Stimulated activated CD4-positive, alpha-beta T cell treated with anti-CD3 and anti-CD28 coated beads, Interleukin-12 subunit alpha, Interleukin-12 subunit beta, amount 100 ng/mL, for 48 hours (primary cell): ENCODE measurements at places on chromosomes 2 and 18.

GRCh38 chr2:108884619-108885018 lies 98.0 kb downstream of the CCDC138 start:
- no peak for DNase-seq

DNA sequence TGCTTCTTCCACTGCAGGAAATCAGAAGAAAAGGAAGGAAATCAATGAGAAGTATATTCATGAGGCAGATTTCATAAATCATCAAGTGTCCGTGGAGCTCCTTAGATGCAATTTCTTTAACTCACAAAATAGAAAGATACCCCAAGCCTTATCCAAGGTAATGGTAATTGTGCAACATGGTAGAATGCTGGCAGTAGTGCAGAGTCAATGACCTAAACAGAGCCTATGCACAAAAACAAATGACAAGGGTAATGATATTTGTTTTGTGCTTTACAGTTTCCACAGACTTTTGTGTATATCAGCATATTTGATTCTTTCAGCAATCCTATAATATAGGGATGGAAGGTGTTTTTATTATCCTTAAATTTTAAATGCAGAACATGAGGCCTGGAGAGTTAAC lies 102.7 kb downstream of the SETBP1 start:
- no peak for DNase-seq

GRCh38 chr2:45224321-45224992 lies 215.2 kb upstream of the SIX2 start:
- DNase-seq = no peak

DNA sequence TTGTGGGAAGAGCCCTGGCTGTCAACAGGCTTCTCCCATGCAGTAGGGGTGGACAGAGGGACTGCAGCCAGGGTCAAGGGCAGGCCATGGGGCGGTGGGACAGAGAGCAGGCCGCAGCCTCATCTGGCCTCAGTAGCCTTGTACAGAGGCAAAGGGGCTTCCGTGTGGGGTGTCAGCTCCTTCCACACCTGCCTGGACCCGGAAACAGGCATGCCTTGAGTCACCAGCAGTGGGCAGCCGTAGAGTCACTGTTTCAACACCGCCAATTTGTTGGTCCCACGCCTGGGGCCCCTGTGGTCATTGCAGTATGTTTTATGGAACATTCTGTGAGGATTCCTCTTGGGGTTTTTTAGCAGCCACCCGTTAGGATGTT lies 173.0 kb downstream of the SMAD7 start:
- no peak for DNase-seq

DNA sequence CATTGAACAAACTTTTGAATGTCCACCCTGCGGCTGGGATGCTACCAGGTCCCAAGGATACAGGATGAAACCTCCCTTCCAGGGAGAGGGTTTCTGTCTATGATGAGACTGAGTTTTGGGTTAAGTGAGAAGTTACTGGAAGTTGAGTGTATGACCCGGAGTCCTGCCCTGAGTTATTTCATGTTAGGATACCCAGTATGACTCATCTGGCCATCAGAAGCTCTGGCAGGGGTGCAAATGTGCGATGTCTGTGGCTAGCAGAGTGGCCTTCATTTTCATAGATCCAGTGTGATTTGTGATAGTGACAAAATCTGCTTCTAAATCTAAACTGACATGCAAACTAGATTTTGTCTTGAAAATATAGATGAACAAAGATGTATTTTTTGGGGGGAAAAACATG lies 55.3 kb downstream of the KCTD1 start:
- DNase-seq = no peak

DNA sequence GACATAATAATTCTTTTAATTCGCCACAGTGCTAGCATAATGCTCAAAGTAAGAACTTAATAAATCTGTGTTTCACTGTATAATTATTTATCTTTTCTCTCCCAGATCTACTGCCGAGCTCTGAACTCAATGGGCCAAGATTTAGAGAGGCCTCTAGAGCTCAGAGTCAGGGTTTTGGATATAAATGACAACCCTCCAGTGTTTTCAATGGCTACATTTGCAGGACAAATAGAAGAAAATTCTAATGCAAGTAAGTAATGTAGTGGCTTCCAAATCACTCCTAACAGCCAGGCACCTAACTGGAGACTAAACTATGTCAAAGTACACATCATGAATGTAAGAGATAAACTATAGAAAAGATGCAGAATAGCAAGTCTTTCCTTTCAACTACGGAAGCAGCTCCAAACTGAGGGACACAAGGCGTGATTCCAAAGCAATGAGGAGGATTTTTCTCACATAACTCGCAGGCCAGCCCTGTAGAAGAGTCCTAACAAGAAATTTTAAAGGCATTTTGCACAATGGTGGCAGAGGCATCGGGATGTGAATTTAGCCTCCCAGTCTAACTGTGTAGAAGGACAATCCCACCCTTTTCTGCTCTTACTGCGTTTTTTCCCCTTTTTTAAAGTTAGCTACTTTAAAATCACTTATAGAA lies 12.0 kb downstream of the DSG1 start:
- no peak for DNase-seq

GRCh38 chr2:12119841-12120240 lies 373.4 kb downstream of the LPIN1 start:
- no peak for DNase-seq

GRCh38 chr2:16882706-16883105 lies 217.1 kb upstream of the CYRIA start:
- DNase-seq = no peak

DNA sequence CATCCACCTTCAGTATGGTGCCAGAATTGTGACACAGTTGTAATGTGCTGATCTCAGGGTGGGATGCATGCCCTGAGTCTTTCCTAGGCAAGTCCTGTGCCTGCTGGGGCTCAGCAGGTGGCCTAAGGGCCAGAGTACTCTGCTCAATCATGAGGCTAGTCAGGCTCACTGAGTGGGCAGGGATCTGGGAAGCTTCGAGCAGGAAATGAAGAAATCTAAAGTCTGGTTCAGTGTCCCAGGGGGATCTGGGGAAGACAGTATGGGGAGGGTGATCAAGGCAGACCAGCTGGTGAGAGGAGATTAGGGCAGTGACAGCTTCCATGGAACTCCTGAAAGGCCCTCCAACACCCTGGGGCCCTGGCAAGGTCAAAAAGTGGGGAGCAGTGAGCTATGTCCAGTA lies 8.9 kb upstream of the ANKRD29 start:
- no peak for DNase-seq

DNA sequence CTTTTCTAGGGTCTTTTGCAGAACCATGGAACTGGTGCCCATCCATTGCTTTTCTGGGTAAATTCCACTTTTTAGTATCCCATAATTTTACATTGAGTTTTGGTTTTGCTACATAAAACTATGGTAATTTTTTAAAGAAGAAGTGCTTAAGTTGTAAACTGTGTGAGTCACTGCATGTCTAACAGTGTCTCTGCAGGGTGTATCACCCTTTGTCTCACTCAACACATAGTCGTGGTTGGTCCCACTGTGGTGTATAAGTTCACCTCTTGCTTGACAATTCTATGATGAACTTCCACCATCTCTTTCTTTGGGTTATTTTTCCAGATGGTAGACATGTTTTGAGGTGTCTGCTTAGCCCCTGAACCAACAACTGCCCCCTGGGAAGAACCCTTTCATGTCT lies 10.5 kb downstream of the SCTR start:
- DNase-seq = no peak

DNA sequence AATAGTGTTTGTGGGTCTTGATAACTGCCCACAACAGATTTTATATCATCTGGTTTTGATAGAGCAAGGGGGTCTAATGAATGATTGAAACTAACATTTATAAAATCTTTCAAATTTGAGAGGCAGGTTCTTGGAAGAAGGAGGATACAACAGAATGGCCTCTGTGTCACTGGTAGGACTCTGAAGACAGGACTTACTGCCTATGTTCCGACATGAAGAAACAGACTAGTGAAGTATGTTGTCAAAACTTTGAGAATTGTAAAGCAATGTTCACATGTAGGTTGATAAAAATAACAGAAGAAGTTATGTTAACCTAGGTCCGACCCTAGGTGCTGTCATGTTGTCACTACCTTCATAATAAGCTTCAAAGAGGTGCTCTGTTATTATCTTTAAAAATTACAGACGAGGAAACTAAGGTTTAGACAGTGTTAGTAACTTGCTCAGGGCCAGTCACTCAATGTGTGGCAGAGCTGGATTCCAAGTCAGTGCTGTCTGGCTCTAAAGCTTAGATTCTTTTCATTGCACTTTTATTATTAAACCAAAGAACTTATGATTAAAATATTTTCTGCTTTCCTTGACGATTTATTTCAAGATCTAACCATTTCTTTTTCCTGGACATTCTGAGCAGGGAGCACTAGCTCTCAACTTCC lies 146.2 kb downstream of the RPIA start:
- DNase-seq = no peak

DNA sequence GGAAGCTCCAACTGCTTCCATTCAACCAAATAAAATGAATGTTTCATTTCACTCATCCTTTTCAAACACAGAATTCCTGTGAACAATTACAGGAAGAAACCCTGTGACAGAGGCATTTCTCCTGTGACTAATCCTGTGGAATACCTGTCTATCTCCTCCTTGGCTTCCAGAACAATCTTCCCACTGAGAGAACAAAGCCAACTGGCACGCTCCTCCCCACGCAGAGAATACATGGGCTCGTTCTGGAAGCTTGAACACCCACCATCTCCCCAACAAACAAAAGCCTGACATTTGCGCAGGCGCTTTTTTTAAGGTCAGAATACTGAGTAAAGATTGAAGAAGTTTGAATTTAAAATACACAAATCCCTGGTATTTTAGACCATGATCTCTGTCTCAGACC lies 104.7 kb upstream of the SLC66A3 start:
- DNase-seq = no peak

GRCh38 chr2:166057370-166058164 lies 70.3 kb downstream of the SCN1A start:
- no peak for DNase-seq

DNA sequence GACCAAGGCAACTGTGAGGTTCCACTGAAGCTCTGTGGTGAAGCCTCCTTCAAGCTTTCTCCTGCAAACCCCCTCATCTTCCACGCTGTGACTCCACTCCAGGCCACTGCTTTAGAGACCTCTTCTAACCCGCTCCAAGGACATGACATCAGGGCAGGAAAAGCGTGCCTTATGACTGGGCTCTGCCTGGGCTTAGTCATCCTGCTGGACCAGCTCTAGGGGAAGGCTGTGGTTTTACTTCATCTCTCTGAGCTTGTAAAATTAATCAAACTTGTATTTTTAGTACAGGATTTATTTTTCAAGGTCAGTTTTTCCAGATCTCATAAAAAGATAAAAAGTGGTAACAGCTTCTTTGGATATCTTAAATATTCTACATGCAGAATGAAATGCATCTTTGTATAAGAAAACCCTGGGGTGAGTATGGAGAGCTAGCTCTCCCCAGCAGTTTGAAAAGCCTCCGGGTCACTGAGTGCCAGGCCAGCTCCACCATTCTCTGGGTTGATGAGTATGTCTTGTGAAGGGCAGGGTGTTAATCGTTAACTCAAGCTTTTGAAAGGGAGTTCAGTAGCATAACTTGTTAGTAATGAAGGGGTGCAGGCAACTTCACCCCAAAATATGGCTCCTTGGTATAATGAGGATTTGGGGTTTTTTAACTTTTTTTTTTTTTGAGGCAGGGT lies 33.1 kb upstream of the YPEL5 start:
- no peak for DNase-seq

DNA sequence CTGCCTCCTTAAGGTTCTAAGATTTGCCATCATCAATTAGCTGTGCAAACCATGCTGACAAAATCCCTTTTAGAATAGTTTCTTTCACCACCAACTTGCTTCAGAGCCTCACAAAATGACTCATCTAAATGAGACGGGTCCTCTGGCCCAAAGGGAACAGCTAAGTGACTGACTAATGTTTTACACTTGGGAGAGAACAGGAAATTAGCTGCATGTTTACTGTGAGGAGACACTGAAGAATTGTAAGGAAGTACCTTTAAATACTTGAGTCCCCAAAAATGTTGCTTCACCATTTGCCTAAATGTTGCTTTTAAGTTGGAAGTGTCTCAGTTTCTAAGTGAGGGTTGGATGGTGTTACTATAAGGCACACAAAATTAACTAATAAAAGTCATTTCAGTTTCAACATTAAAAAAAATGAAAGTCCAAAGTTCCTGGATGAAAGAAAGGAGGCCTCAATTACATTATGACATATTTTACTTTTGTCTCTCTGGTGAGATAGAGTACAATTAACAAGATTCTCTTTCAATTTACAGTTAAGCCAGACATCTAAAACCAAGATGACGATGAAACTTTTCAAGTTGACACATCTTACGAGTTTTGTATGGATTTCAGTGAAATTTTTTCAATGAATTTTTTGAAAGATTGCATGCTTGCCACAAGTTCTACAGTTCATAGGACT lies 229.1 kb upstream of the FN1 start:
- no peak for DNase-seq

DNA sequence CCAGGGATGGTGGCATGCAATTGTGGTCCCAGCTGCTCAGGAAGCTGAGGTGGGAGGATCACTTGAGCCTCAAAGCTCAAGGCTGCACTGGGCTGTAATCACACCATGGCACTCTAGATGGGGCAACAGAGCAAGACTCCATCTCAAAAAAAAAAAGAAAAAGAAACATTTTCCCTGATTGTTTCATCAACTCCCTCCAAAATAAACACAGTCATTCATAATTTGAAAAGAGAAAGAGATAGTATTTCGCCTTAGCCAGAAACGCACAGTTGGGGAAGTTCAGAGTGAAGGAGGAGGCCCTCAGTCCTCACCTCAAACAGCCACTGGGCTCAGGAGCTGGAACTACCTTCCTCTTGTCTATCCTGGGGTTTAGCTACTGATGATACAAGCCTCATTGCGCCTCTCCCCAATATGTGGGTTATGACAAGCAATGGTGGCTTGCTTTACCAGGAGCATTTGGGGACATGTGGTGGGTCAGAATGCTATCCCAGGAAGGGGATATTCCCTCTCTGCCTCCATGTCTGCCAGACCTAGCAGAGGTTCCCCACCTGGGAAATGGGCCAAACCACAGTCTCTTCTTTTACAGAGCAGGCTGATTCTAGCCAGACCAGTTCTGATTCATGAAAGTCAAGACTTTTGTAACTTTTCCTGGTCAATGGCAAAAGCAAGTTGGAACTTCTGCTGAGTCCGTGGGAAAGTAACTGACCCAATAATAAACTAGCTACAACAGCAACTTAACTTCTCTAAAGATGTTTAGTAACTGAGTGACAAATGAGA lies 22.2 kb upstream of the TMEM87B start:
- DNase-seq = no peak

DNA sequence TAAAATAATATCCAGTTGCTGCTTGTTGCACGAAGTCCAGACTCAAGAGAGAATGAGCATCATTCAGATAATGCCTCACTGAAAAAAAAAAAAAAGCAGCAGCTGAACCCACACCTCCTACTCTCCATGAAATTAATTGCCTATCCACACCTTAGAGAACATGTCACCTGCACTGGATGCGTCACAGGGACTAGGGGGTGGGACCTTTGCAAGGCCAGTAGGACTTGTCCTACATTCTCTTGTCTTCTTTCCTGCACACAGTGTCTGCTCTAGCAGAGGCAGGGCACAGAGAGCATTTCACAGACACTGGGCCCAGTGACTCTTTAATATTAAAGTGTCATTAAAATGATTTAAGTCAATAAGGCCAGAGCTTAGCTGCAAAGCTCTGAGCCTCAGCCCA lies at the start of gene ABCA12:
TSS of gene ABCA12 (minus strand) at position 148 of the 400 bp plus-strand sequence. CDS start 418 bp downstream, outside the sequence.
- DNase-seq = no peak
